ENCODE measurements at places on chromosomes 2 and 18. TPM values are rescaled to one million over a fixed set of nuclear protein-coding genes. Genes with fewer than 3 reads are reported as not detected.
A peak's percentile ranks its signal among the peaks of the same experiment; 100 is the strongest.

- DNase-seq, result no peak
Measured at GRCh38 chr2:126862730-126863129, 36.0 kb upstream of the TEX51 start.

- no peak for DNase-seq
Measured at GRCh38 chr2:240427729-240428128, 7.7 kb upstream of the GPC1 start.

DNA sequence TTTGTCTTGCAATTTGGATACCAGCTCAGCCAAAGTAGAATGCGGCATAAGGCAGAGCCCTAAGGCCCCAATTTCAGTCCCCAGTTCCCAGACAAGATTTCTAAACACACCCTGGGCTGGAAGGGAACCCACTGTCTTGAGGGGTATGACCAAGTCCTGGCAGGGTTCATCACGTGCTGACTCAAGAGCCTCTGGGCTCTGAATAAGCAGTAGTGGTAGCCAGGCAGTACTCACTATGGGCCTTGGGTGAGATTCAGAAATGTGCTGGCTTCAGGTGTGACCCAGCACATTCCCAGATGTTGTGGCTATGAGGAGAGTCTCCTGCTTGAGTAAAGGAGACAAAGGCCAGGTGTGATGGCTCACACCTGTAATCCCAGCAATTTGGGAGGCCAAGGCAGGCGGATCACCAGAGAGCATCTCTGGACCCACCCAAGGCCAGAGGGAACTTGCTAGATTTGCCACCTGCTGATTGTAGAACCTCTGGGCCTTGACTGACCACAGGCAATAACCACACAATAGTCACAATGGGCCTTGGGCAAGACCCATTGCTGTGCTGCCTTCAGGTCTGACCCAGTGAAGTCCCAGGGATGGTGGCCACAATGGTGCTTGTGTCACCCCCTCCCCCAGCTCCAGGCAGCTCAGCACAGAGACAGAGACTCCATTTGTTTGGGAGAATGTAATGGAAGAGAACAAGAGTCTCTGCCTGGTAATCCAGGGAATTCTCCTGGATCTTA lies 74.9 kb downstream of the ATL2 start:
- no peak for DNase-seq

- no peak for DNase-seq
Measured at GRCh38 chr18:12779456-12779855, 76.6 kb downstream of the PSMG2 start.

- DNase-seq, result no peak
Measured at GRCh38 chr18:10530852-10531251, 5.0 kb downstream of the NAPG start.

DNA sequence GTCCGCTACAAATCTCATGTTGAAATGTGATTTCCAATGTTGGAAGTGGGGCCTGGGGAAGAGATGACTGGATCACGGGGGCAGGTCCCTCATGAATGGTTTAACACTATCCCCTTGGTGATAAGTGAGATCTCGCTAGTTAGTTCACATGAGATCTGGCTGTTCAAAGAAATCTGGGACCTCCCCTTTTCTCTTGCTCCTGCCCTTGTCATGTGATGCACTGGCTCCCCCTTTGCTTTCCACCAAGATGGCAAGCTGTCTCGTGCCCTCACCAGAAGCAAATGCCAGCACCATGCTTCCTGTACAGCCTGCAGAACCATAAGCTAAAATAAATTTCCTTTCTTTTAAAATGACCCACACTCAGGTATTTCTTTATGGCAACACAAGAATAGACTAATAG lies 57.3 kb upstream of the C2orf15 start:
- DNase-seq, result no peak

- no peak for DNase-seq
Measured at GRCh38 chr2:241891315-241891987, 21.9 kb downstream of the RTP5 start.

DNA sequence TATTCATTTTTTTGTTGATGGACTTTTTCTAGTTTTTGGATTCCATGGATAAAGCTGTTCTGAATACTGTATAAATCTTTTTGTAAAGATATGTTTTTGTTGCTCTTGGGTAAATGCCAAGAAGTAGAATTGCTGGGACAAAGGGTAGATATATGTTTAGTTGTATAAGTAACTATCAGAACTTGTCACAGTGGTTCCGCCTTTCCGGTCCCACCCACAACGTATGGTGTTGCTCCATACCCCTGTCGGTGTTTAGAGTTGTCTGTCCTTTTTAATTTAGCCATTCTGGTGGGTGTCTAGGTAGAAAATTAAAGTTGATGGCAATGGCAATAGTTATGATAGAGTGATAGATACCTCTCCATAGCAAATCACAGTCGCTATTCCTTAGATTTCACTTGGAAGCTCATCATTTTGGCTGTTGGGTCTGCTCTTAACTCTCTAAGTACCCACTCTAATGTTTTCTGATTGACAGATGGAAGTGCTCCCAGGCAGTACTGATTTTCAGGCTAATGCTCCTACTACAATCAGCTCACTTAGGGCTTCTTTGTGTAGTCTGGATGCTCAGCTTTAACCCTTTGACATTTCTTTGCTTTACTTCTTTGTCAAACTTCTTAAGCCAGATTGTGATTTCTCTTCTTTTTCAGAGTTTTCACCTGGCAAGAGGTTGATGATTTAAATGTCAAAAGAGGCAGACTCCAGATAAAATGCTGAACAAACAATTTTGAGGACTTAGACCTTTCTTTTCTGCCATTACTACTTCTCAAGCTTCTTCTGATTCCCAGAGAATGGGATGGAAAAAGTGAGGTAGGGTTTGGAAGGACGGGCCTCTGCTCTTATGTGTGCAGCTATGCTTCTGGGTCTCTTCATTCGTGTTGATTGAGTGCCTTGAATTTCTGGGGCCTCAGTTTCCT lies 156.4 kb downstream of the AQP4 start:
- DNase-seq, result no peak

DNA sequence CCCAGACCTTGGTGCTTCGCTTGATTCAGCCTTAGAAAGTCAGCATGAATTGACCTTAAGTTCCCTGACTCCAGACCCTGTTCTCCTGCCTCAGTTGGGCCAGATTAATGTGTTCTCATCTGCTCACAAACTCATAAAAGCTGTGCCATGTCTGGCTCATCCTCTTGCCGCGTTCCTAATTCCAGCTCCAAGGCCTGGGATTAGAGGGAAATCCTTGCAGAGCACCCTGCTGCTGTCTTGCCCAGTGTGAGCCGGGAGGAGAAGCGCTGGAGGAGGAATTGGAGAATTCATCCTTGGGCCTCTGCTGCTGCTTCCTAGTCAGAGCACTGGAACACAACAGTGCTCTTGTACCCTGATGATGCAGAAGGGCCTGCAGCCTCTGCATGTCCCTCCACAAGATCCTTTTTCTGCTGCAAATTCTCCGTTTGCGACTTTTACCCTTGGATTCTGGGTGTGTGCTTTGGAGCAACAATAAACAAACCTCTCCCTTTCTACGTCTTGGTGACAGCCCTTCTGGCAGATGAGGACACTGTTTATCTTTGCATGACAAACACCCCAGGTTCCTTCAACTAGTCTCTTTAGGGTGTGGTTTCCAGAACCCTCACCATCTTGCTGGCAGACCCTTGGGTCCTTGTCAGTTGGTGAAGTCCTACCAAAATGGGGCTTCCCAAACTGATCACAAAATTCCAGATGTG lies 46.9 kb upstream of the CNGA3 start:
- DNase-seq, result no peak

GRCh38 chr18:13612196-13612997 lies 114.0 kb downstream of the FAM210A start:
- DNase-seq, result peak; percentile 78

- DNase-seq, result no peak
Measured at GRCh38 chr2:177806025-177806424, 266.6 kb downstream of the PDE11A start.

- DNase-seq, result no peak
Measured at GRCh38 chr18:22363867-22364463, 53.8 kb downstream of the CTAGE1 start.

DNA sequence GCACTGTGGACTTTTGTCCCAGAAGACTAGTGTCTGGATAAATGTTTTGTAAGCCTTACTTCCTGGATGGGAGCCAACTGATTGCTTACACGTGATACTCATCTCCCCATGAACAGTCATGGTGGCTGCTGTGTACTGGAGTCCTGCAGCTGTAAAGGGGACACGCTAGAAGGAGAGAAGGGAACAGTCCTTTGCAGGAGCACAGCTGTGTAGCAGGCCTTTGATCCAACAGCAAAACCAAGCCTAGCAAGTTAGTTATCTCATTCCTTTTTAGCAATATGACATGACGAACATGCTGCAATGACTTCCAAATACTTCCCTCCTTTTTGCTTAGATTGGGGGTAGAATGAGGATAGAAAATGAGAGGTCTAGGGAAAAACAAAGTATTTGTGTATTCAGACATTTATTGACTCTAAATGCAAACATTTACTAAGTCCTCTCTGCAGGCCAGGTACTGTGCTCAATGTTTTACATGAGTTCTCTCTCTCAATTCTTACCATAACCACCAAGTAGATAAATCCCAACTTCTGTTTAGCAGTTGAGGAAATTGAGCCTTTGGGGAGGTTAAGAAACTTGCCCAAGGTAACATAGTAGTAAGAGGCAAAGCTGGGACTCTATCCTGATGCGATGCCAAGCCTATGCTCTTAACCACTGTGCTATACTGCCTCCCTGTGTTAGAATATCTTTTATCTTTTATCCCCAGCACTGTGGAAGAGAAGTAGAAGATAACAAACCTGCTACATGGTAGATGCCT lies 55.4 kb upstream of the CD28 start:
- no peak for DNase-seq

GRCh38 chr18:12625241-12625640 lies 32.7 kb downstream of the SPIRE1 start:
- DNase-seq, result no peak

GRCh38 chr2:207933396-207934065 lies 91.8 kb downstream of the PLEKHM3 start:
- no peak for DNase-seq

DNA sequence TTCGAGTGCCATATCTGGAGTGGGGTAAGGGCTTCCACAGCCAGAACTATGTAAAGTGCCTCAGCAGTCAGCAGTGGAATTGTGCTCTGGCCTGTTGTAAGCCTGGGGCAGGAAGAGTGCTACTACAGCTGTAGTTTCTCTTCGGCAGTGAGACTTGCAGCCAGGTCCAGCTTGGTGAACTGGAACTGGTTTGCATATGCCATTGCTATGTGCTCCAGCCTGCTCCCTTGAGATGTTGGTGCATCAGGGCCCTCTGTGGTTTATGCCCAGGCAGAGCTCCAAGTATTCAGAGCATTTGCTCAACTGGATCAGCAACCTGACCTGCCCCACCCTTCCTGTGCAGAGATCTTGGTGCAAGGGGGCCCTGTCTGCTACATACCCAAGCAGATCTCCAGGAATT lies 47.8 kb downstream of the ZNF804A start:
- no peak for DNase-seq

DNA sequence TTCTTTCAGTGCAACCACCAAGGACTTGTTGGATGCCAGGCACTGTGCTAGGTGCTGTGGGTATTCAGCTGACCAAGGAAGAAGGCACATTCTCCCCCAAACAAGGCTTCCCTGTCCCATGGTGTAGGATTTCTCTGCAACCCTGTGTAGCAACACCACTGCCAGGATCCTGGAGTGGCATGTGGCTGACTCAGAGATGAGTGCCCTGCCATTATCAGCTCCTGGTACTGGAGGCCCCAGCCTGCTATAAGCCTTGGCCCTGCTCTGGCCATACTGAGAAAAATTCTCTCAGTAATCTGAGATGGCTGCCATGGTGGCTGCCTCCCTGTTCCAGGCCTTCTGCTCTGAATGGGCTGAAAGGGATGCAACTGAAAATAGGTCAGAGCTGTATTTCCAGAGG lies 4.3 kb downstream of the SMYD5 start:
- no peak for DNase-seq

DNA sequence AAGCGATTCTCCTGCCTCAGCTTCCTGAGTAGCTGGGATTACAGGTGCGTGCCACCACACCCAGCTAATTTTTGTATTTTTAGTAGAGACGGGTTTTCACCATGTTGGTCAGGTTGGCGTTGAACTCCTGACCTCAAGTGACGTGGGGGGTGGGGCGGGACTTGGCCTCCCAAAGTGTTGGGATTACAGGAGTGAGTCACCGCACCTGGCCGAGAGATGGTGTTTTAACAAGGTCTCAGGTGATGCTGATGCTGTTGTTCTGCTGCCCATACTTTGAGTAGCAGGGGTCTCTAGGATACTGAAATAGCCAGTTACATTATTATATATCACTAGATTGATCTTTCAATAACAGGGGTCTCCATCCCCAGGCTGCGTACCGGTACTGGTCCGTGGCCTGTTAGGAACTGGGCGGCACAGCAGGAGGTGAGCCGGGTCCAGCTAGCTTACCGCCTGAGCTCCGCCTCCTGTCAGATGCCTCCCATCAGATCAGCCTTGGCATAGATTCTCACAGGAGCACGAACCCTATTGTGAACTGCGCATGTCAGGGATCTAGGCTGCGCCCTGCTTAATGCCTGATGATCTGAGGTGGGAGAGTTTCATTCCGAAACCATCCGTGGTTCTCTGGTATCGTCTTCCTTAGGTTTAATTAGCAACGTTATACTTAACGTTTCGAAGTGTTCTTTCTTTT lies 48.3 kb upstream of the SLC38A11 start:
- no peak for DNase-seq

The NPAS2 gene
- total RNA-seq, result 0.75 TPM

The RNF125 gene
- 41.3 TPM for total RNA-seq

The CCDC102B gene
- total RNA-seq, result 0.75 TPM

The SLC19A3 gene
- total RNA-seq, result not detected

The IL36RN gene
- total RNA-seq, result not detected

The DYNAP gene
- not detected for total RNA-seq

The PRSS56 gene
- not detected for total RNA-seq

The ACKR3 gene
- total RNA-seq, result 0.90 TPM

The HNMT gene
- total RNA-seq, result 0.78 TPM

The LBX2 gene
- total RNA-seq, result 0.94 TPM

The LIPT1 gene
- 5.5 TPM for total RNA-seq

The MC2R gene
- not detected for total RNA-seq

The MATN3 gene
- total RNA-seq, result not detected

The CIDEA gene
- total RNA-seq, result not detected

The TNFAIP6 gene
- total RNA-seq, result not detected

All from CD8-positive, alpha-beta memory T cell (primary cell).